ENCODE measurements at places on chromosomes 6 and 20. TPM values are rescaled to one million over a fixed set of nuclear protein-coding genes. Genes with fewer than 3 reads are reported as not detected.

DNA sequence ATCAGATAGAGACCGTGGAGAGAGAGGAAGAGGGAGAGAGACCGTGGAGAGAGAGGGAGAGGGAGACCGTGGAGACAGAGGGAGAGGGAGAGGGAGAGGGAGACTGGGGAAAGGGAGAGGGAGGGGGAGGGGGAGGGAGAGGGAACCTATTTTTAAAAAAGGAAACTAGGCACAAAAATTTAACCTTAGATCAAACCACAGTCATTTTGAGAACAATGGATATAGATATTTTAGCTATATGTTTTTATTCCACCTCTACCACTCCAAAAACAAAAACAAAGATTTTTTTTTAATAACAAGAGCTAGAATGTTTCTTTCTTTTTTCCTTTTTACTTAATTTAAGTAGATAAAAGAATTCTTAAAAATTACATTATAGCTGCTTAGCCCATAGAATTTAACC is 65.1 kb upstream of the SCGN start:
- no peak for DNase-seq

Gene ACTL10
- 2.4 TPM for total RNA-seq

- no peak for DNase-seq
These were observed 382.5 kb downstream of the TAF4 start for GRCh38 chr20:61682996-61683681.

GRCh38 chr20:59483481-59483880 is 120.9 kb upstream of the PHACTR3 start:
- no peak for DNase-seq

GRCh38 chr20:44067650-44068081 is 119.3 kb downstream of the JPH2 start:
- DNase-seq, result no peak

DNA sequence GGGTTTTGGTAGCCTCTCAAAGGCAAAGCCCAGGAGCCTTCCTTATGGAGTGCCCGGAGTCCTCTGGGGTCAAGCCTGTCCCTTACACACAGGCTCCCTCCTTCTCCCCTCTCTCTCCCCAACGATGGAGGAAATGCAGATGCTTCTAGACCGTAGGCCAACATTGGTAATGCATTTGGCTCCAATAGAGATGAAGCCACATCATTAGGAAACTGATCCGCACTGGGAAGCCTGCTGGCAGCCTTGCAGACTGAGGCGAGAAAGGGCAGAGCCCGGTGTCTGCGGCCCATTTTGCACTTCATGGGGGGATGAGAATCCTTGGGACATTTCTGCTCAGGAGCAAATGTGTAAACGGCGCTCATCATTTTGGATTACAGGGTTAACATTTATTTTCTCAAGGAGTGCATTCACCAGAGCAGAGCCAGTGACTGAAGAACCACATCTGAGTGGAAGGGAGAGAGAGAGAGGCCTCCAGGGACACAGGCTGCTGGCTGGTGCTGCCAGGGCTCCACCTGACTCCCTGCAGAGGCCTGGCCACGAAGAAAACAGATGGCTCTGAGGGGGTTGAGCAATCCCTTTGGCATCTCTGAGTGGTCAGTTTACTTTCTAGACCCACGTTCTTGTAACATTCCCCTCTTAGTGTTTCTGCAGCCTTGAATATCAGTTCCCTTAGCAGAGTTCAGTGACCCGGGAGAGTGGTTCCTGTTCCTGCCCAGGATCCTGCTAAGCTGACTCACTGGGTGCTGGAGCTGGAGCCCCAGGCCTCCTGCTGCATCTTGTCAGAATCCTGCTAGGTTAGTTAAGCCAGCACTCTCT is 4.4 kb upstream of the CST3 start:
- DNase-seq, result no peak

Gene SEL1L2
- total RNA-seq, result not detected

Gene ENPP3
- total RNA-seq, result 0.79 TPM

DNA sequence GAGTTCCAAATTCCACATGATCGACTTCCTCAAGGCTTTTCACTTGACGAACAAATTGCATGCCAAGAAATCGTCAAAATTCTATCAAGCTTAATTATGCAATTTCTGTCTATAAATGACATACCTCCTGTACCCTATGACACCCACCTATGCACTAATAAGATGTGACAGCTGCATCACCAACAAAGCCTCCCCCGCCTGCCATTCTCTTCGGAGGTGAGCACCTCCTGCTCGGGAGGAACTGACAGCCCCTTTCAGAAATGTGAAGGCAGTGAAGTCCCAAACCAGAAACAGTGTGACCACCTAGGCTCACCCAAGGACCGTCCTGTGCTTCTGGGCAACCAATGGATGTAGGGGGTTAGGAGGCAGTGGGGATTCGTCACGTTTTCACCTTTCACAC is 37.1 kb downstream of the GPR6 start:
- DNase-seq, result no peak

DNA sequence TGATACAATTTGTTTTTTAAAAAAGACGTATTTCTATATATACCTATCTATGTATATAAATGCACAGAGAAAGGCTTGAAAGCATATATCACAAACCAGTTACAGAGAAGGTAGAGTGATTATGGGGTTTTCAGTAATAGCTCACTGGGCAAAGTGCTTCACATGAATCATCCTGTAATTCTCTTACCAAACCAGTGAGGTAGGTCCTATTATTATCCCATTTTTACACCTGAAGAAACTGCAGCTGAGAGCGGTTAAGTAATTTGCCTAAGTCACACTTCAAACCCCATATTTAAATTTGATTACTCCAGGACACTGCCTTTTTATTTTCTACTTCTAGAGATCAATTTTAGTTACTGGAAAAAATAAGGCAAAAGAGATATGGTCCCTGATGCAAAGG is 4.4 kb downstream of the GSS start:
- DNase-seq, result no peak

GRCh38 chr6:159529934-159530333 is 163.1 kb downstream of the SOD2 start:
- DNase-seq, result no peak

- no peak for DNase-seq
These were observed 101.5 kb downstream of the RWDD2A start for GRCh38 chr6:83294676-83295075.

Gene BCAS1
- total RNA-seq, result not detected

DNA sequence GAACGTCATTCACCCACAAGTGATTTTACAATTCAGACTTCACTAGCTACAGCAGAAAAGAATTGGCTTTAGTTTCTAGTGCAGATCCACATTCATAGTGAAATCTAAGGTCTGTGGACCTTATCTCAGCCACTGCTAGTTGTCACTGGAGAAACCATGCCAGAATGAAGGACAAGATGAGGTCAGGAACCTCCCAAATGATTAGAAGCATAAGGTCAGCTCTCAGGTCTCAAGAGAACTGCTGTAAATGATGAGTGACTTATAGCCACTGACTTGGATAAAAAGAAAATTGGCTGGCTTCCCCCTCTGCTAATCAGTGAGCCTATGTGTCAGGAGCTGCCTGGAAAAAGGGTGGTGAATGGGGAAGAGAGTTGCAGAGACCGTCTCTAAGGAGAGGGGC is 265.3 kb upstream of the BMP2 start:
- no peak for DNase-seq

GRCh38 chr20:56634307-56634706 is 5.2 kb downstream of the TFAP2C start:
- no peak for DNase-seq

- DNase-seq, result no peak
These were observed 11.5 kb downstream of the ADGRG6 start for GRCh38 chr6:142313284-142313683.

DNA sequence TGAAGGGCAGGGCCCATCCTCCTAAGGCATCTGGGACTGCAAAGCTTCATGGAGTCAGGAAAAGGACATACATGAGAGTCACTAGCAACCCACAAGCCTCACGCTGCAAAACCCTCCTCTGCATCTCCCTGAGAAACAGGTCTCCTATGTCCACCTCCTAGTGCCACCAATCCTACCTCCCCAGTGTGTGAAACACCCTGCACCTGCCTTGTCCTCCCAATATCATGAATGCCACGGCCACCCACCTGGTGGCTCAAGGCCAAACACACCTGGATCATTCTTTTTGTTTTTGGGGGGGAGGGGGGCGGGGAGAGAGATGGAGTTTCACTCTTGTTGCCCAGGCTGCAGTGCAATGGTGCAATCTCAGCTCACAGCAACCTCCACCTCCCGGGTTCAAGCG is 90.5 kb downstream of the ZMYND8 start:
- DNase-seq, result no peak

DNA sequence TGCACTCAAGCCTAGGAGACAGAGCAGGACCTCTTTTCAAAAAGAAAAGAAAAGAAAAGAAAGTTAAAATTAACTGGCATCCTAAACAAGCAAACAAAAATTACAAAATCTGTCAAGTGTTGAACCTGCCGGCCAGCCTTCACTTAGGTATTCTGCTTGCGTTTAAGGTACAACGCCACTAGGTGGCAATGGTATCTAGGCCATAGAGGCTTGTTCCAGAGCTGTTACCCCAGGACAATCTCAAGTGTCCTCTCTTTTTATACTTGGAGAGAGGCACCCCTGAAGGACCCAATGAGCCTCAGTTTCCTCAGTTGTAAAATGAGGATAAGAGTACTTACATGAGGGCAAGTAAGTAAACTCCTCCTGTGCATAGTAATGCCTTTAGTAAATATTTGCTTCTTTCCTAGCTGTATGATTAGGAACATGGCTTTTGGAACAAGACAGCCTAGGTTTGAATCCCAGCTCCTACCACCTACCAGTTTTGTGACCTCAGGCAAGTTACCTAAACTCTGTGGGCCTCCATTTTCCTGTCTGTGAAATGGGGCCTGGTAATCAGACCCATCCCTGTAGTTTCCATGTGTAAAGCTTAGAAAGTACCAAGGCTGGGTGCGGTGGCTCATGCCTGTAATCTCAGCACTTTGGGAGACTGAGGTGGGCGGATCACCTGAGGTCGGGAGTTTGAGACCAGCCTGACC is 5.8 kb upstream of the PACSIN1 start:
- DNase-seq, result peak; percentile 69

GRCh38 chr6:1067346-1067745 is 244.6 kb upstream of the FOXQ1 start:
- no peak for DNase-seq

DNA sequence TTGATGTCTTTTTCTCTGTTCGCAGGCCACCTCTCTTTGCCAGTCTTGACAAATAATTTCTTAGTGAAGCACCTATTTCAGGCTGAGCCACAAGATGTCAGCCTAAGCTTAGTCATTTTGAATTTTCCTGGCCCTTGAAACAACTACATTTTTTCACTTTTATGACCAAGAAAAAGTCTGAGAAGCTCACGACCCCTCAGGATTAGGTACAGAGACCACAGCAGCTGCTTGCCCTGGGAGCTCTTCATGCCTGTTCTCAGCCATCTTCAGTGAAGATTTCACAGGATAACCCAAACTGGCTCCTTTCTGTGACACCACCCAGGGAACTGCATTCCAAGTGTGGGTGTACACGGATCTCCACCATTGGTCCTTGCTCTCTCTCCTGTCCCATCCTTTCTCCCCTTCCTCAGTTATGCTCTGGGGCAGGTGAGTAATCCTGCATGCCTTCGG is 38.4 kb upstream of the SPTLC3 start:
- DNase-seq, result peak; percentile 29

DNA sequence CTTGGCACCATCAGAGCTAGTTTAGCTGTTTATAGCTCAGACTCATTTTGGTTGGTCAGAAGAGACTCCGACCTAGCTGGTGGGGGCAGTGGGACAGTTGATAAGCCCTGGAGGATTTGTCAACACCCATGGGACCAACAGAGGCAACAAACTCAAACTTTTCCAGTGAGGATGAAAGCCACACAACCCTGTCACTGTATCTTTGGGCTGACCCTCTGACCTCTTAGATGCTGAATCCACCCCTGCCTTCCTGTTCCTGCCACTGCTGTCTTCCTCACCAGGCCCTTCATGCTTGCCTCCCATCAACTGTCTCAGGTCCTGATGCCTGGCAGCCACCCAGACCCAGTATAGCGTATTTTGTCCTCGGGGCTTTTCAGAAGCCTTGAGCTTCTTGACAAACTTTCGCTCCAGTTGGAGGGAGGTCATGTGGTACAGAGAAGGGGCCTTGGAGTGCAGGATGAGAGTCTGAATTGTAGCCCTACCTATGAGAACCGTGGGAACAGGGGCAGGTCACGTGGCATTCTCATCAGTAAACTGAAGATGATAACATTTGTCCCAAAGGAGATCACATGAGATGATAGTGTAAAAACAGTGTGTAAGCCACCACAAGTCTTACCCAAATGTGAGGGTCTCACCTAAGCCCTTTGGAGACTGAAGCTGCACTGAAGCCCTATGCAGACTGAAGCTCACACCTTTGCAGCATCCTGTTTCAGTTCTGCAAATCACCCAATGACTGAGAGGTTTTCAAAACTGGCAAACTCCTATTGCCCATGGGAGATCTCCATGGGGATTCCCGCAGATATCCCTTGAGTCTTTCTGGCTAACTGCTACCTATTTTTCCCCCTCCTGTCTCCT is 72.0 kb upstream of the F13A1 start:
- DNase-seq, result no peak

DNA sequence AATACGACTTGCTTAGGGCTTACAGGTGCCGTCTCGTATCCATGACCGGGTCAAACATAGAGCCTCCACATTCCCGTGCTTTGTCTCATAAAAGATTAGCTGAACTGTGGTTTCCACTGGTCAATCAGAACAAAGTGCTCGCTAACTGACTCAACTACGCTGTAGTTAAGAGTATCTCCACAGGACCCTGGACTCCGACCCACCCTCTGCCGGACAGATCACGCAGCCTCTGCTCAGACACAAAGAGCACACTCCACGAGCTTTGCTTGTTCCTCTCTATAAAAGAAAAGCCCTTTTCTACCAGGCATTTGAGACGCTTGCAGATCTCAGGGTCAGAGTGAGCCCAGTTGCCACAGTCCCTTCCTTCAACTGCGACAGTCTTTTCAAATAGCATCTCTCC is 298.7 kb upstream of the CDH4 start:
- DNase-seq, result no peak

- no peak for DNase-seq
These were observed 13.9 kb upstream of the CLIC5 start for GRCh38 chr6:46029602-46030001.

GRCh38 chr20:23548408-23548807 is 19.9 kb downstream of the CST9L start:
- DNase-seq, result no peak

Gene ESF1
- 19.9 TPM for total RNA-seq

Gene CAPN11
- total RNA-seq, result 0.11 TPM

GRCh38 chr6:497258-497657 is 105.7 kb downstream of the IRF4 start:
- no peak for DNase-seq

Gene TCF19
- total RNA-seq, result 92.9 TPM

- no peak for DNase-seq
These were observed 10.2 kb upstream of the PEX7 start for GRCh38 chr6:136812174-136812573.

Data from activated CD8-positive, alpha-beta T cell treated with anti-CD3 and anti-CD28 coated beads for 36 hours (primary cell).